ENCODE measurements at places on chromosomes 1 and 21.

GRCh38 chr1:23083714-23084480, 64.6 kb downstream of the KDM1A start:
- no peak for DNase-seq

- no peak for DNase-seq
These were observed 40.8 kb upstream of the TP53BP2 start for GRCh38 chr1:223886516-223886921.

DNA sequence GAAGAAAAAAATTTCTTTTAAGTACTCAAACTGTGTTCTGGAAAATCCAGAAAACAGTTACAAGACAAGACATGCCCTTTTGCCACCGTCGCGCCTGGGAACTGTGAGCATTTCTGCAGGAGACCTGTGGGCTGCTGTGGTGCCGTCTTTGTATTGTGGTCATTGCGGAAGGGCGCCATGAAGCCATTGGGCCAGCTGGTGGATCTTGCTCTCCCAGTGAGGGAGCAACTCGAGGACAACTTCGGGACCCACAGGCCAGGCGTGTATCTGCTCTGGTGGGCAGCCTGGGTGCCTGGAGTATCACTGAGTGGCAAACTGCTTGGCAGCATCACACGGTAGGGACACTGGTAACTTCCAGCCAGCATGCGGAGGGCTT, 3.8 kb upstream of the THEMIS2 start:
- DNase-seq: no peak

GRCh38 chr1:61636376-61636775, 88.6 kb downstream of the TM2D1 start:
- DNase-seq: no peak

- no peak for DNase-seq
These were observed 8.7 kb downstream of the IER5 start for GRCh38 chr1:181097242-181097641.

- peak; percentile 63 for DNase-seq
These were observed 95.8 kb upstream of the RGS4 start for GRCh38 chr1:162973381-162973795.

- DNase-seq: no peak
These were observed 22.0 kb upstream of the SLC26A9 start for GRCh38 chr1:205965036-205965884.

DNA sequence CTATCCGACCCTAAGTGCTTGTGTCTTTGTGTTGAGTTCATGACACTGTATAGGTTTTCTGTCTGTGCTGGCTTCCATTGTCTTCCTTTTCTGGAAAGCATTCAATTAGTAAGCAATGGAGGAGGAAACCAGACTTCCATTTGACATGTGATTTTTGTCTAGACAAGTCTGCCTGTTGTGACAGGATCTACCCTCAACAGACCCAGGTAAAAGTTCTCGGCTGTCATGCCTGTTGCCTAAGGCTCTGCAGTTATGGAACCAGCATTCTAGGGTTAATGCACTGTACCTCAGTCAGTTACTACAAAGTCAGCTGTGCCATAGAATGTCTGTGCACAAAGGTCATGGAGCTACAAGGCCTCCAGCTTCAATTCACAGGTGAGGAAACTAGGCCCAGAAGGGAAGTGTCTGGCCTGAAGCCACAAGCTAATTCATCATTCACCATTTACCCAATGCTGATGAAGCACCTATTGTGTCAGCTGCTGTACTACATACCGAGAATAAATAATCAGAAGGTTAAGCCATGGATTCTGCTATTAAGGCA, 72.3 kb downstream of the PLPP3 start:
- DNase-seq: no peak

- DNase-seq: no peak
These were observed 101.4 kb downstream of the PIK3R3 start for GRCh38 chr1:46030876-46031660.
